NCI-H524 (cell line): ENCODE measurements at places on chromosomes 4 and X.
A peak's percentile ranks its signal among the peaks of the same experiment; 100 is the strongest.

DNA sequence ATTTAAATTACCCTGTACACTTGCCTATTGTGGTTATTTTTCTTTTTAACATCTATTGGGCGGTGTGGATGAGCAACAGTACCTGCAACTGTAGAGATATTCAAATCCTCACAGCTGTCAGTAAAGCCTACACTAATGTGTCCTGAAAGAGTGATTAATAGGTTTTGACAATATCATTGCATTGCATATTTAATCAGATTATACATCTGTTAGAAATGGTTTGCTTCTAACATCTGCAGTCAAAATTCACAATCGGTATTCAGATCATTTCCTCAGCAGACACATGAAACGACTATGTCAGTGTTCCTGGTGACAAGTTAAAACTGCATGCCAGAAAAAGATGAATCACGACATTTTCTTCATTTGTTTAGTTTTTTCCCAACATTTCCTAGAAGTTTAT is 254.6 kb upstream of the EPHA5 start:
- no peak for DNase-seq

GRCh38 chr4:81486502-81486901 is 14.8 kb upstream of the RASGEF1B start:
- DNase-seq, result no peak

DNA sequence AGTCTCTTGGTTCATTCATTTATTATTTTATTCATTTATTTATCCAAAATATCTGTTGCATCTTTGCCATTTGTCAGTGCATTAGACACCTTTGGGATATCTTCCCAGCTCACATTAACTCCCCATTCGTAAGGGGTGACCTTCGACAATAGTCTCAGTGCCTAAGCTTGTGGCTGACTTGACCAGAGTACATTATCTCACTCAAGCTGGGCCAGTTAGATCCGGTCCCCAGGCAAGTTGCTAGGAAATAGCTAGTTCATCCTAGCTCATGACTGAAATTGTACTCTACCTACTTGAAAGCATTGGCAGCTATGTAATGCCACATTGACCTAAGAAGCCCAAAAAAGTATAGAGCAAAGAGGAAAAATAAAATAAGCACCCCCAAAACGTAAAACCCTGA is 165.3 kb downstream of the FBXO8 start:
- DNase-seq, result no peak

DNA sequence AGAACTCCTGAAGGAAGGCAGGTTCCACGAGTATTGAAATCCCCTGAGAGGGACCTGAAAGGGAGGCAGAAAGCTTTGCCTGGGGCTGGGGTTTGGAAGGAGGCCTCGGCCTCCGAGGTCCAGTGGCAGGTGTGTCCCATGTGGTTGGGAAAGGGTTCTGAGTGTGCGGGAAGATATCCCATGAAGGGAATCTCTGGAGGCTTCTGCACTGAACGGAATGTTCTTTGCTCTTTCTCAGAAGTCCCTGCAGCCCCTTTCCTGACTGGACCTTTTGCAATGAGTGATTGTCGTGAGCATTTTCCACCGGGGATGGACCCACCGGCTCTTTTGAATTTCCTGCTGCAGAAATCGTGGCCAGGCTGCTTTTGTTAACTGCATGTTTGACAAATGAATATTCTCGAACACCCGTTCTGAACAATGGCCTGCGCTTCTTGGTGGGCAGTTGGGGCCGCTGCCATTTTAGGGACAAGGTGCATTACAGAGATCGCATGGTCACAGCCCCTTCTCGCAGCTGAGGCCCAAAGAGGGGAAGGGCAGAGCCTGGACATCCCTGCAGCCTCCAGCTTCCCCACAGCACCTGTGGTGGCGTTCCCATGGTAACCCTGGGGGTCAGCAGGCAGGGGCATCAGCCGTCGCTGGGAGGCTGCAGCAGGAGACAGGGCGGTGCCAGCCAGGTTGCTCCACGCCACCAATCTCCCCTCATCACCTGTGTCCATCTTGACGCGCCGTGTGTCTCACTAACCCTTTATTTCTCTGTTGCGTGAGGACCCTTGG is 18.3 kb upstream of the HTRA3 start:
- DNase-seq, result no peak

GRCh38 chrX:63402106-63402505 is 51.0 kb upstream of the SPIN4 start:
- no peak for DNase-seq

- no peak for DNase-seq
Measured at GRCh38 chrX:17475449-17476217, 100.6 kb downstream of the NHS start.

DNA sequence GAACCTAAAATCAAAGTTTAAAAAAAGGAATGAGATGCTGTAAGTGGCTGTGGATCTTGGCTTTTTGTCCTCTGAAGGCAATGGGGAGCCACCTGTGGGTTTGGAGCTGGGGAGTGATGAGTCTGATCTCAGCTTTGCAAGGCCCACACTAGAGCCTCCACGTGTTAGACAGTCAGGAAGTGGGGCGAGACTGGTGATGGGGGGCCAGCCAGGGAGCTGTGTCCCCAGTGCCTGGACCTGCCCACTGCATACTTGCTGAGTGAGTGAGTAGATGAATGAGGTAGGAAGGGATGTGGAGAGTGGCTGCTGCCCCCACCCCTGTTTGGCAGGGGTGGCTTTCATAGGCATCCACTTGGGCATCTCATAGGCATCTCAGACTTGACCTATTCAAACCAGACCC is 84.0 kb downstream of the NHSL2 start:
- DNase-seq, result no peak

GRCh38 chrX:116281106-116281505 is 110.6 kb downstream of the AGTR2 start:
- DNase-seq, result no peak

- DNase-seq, result no peak
Measured at GRCh38 chrX:51894697-51895336, 1.4 kb downstream of the MAGED1 start.

GRCh38 chr4:70564033-70564432 is 28.0 kb upstream of the AMBN start:
- no peak for DNase-seq

- peak; percentile 10 for DNase-seq
Measured at GRCh38 chrX:136656361-136656964, 8.5 kb downstream of the CD40LG start.

GRCh38 chr4:2400841-2401609 is 17.4 kb downstream of the ZFYVE28 start:
- DNase-seq, result no peak

GRCh38 chr4:129804461-129804981 is 708.6 kb downstream of the C4orf33 start:
- DNase-seq, result no peak

DNA sequence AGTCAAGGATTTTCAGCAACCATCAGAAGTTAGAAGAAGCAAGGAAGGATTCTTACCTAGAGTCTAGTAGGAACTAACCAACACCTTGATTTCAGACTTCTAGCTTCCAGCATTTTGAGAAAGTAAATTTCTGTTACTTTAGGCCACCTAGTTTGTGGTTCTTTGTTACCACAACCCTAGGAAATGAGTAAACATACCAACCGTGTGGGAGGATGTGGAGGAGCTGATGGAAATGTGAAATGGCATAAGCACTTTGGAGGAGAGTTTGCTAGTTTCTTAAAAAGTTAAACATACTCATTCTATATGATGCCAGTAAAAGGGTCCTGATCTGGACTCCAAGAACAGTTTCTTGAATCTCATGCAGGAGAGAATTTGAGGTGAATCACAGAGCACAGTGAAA is 679.4 kb downstream of the PDHA2 start:
- DNase-seq, result no peak

DNA sequence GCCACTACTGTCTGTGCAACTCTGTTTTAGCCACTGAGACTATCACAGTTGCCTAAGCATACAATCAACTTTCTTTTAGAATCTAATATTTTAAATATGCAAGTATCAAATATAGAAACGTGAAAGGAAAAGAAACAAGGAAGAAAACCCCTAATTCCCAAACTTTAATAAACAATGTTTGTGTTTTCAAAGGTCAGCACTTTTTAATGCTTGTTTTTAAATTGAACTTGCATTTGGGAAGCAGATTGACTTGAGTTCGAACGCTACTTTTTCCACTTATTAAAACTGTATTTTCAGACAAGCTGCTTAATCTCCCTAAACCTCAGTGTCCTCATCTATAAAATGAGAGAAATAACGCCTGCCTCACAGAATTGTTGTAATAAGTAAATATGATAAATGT is 185.8 kb upstream of the GPC4 start:
- DNase-seq, result no peak

- DNase-seq, result no peak
Measured at GRCh38 chr4:74317616-74318246, 9.5 kb downstream of the EPGN start.

GRCh38 chr4:98685225-98686042 is 27.0 kb upstream of the TSPAN5 start:
- no peak for DNase-seq

GRCh38 chr4:24511371-24512063 is 72.8 kb downstream of the DHX15 start:
- DNase-seq, result no peak

- no peak for DNase-seq
Measured at GRCh38 chr4:113499166-113499565, 262.4 kb downstream of the CAMK2D start.

- peak; percentile 32 for DNase-seq
Measured at GRCh38 chrX:10217198-10217597, 60.4 kb downstream of the CLCN4 start.

DNA sequence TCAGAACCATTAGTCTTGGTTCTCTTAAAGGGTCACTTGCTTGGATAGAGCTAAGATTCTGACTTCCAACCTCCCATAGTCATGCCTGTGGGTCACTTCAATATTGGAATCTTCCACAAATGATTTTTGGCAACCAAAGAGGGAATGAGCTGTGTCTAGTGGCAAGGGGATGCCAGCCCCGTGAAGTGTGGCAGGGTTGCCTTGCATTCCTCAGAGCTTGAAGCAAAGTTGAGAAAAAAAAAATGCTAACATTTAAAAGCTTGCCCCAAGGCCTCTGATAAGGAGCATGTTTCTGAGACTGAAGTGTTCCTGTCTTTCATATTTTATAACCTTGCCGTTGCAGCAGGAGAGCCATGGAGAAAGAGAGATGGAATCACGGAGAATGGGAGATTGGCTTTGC is 120.2 kb downstream of the PAPSS1 start:
- DNase-seq, result no peak

GRCh38 chr4:145347684-145348083 is 134.0 kb upstream of the SMAD1 start:
- no peak for DNase-seq

DNA sequence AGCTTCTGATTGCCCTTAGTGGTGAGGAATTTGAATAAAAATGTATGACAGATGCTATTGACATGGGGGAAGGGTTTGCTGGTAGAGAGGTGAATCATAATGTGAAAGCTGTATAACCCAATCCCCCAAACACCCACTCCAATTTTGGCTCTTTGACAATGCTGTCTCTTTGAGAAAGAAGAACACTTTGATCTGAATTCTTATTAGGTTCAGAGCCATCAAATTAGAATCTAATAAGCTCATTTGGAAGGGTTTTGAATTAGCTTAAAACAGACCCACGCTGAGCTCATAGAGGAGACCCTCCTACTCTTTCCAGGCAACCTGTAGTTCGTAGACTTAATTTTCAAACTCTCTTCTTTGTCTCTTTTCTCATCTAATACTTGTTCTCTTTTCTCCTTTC is 416.6 kb upstream of the ARX start:
- no peak for DNase-seq

DNA sequence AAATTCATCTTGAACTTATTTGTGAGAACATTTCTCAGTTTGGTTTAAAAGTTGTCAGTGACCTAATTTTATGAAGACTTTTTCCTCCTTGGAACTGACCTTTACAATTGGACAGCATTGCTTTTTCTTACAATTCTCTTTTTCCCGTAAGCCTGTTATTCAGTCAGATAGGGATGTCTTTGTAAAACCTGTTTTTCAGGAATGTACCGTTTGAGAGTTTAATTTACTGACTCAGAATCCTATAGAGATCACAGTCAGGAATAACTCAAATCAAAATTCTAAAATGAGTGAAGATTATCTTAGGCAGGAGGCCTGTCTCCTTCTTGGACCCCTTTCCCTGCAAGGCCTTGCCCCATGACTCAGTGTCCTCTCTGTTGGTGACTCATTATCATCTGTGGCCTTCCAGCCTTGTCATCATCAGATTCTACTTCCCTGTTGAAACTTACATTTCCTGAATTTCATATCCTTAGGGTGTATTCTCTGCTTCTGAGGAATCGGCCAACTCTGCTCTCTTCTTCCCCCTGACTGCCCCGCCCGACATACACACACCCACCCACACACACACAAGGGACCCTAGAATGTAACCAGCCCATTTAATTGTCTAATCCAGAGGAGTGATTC is 99.8 kb downstream of the ARHGAP10 start:
- no peak for DNase-seq

DNA sequence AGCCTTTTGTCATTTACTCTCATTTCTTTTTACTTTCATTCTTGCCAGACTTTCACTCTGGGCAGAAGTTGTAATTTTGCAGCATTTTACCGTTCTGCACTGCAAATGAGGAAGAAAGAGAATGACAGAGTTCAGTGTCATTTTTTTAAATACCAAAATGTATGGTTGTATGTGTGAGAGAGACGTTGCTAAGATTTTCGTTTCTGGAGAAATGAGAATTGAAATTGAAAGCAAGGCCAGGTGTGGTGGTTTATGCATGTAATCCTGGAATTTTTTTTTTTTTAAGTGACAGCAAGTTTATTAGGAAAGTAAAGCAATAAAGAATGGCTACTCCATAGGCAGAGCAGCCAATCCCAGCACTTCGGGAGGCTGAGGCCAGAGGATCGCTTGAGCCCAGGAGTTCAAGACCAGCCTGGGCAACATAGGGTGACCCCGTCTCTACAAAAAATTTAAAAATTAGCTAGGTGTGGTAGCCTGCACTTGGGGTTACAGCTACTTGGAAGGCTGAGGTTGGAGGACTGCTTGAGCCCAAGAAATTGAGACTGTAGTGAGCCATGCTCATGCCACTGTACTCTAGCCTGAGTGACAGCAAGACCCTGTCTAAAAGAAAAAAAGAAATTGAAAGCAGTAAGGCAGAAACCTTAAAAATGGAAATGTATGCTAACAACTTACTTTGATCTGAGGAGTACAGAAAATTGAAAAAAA is 12.9 kb downstream of the DCK start:
- DNase-seq, result no peak

DNA sequence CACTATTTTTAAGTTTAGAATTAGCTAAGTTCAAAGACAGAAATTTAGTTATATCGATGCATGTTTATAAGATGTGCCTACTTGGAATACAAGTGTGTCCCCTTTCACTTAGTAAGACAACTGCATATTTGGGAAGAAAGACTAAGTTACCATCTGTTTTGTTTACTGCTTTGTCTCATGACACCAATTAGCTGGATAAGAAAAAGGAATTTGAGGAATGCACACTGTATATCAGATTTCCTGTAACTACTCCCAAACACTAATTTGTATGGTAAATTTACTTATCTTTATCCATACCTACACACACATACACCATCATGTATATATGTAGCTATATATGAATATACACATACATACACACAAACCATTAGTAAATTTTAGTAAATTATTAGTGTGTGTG is 1442.8 kb upstream of the IGFBP7 start:
- DNase-seq, result no peak

DNA sequence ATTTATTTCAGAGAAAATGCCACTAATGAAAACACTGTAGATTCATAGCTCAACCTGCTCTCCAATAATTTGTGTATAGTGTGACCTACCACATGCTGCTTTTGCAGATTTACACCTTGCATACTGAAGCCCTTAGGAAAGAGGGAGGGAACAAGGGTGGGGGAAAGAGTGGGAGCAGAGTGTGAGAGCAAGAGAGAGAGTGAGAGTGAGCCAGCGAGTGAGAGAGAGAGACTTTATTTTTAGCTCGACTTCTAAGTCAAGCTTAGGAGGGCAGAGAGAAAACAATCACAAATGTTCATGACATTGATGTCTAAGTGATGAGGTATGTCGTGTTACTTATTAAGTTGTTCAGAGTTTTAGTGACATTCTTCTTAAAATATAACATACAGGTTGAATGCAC is 112.5 kb upstream of the HAND2 start:
- no peak for DNase-seq
